Activated naive CD8-positive, alpha-beta T cell treated with anti-CD3 and anti-CD28 coated beads for 36 hours (primary cell): ENCODE measurements at places on chromosomes 2 and 18. TPM values are rescaled to one million over a fixed set of nuclear protein-coding genes. Genes with fewer than 3 reads are reported as not detected.

- H3K27me3 ChIP-seq = peaks cover 10% of the 10 kb centered on the region
- peak overlapping the region; percentile 93 for H3K4me3 ChIP-seq
- H3K27ac ChIP-seq = peak overlapping the region; percentile 91
- H3K4me1 ChIP-seq = peaks cover 24% of the 10 kb centered on the region
These were observed 503 bp downstream of the GTF3C3 start for GRCh38 chr2:196798980-196799379.

GRCh38 chr2:120774557-120775160 lies 39.0 kb downstream of the GLI2 start:
- no peaks in the 10 kb centered on the region for H3K4me1 ChIP-seq
- no peak overlapping the region for H3K27ac ChIP-seq
- no peak for DNase-seq
- H3K27me3 ChIP-seq = no peaks in the 10 kb centered on the region
- no peak overlapping the region for H3K4me3 ChIP-seq
- H3K36me3 ChIP-seq = no peaks in the 10 kb centered on the region

Gene PFN4
- not detected for total RNA-seq

DNA sequence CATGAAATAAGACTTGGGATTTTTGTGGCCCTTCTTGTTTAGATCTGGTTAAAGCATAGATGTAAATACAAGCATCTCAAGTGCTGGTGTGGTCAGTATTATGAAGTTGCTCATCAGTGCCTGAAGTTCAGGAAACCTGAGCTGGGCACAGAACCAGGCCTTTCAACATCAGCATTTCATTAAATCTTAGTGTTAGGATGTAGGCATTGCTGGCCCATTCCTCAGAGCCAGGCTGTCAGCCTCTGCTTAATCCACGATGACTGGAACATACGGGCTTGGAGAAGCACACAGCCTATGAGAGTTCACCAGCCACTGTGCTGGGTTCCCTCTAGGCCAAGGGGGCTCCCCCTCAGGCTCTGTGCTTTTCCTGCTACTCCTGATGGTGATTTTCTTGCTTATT lies 270.2 kb downstream of the EN1 start:
- H3K4me3 ChIP-seq = no peak overlapping the region
- no peaks in the 10 kb centered on the region for H3K27me3 ChIP-seq
- no peaks in the 10 kb centered on the region for H3K36me3 ChIP-seq

Gene DAW1
- not detected for total RNA-seq

Gene ZC3H6
- total RNA-seq = 7.7 TPM

GRCh38 chr2:63257473-63257872 lies 206.8 kb downstream of the OTX1 start:
- H3K27me3 ChIP-seq = no peaks in the 10 kb centered on the region
- no peak overlapping the region for H3K27ac ChIP-seq
- peaks cover 20% of the 10 kb centered on the region for H3K36me3 ChIP-seq
- peak; percentile 1 for DNase-seq
- H3K4me3 ChIP-seq = no peak overlapping the region

DNA sequence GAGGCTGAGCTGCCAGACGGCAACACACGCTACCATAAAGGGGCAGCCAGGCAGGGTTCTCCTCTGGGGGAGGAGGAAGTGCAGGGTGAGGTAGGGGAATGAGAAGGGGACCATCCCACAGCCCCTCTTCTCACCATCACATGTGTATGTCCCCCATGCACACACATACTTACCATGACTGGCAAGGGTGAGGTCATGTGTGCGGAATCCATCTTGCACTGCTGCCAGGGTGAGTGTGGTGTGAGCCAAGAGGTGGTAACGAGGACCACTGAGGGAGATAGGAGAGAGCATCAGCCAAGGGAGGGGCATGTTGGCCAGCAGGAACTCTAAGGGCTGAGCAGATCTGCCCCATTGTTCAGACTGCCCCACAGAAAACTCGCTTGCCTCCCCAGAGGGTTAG lies 7.1 kb downstream of the WDR54 start:
- H3K27ac ChIP-seq = no peak overlapping the region
- H3K27me3 ChIP-seq = no peaks in the 10 kb centered on the region
- no peaks in the 10 kb centered on the region for H3K4me1 ChIP-seq
- peaks cover 9% of the 10 kb centered on the region for H3K36me3 ChIP-seq
- H3K4me3 ChIP-seq = no peak overlapping the region

GRCh38 chr2:129117434-129117833 lies 798.8 kb upstream of the HS6ST1 start:
- no peak for DNase-seq
- no peak overlapping the region for H3K4me3 ChIP-seq
- H3K27ac ChIP-seq = no peak overlapping the region
- H3K4me1 ChIP-seq = no peaks in the 10 kb centered on the region
- no peaks in the 10 kb centered on the region for H3K36me3 ChIP-seq
